ENCODE measurements at places on chromosomes 12 and 14. TPM values are rescaled to one million over a fixed set of nuclear protein-coding genes. Genes with fewer than 3 reads are reported as not detected.

DNA sequence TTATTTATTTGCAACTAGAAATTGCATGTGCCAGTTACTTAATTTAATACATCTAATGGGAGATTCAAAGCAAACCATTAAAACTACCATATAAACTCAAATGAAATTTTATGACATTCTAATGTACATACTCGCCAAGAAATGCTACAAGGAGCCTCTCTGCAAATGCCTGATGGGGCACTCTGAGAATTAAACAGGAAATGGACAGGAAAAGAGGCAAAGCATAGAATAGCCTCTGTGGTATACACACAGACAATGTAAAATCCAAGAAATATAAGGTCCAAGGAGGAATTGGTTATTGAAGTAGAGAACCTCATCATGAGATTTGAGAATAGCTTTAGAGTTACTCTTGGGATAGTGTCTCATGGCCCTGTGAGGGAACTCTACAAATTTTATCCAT, 41.2 kb downstream of the RAB21 start:
- no peak for DNase-seq
- no peak overlapping the region for H3K4me3 ChIP-seq
- no peak overlapping the region for H3K27ac ChIP-seq
- no peaks in the 10 kb centered on the region for H3K27me3 ChIP-seq
- H3K36me3 ChIP-seq: no peaks in the 10 kb centered on the region
- H3K4me1 ChIP-seq: no peaks in the 10 kb centered on the region

DNA sequence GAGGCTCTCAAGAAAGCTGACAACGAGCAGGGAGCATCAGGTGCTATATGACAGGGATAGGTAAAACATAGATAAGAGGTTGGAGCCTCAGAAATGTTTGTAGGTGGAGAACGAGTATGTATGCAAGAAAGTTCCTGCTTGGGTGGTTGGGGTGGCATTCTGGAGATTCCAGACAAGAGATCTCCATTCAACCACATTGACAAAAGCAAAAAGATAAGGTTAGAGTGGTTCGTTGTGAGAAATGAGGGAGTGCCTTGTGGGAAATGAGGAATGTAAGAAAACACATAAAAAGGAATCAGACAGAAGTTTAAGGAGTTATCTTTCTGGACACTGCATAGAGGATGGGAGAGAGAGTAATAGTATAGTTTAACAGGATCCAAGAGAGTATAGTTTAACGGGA, 290.3 kb downstream of the DPF3 start:
- DNase-seq: no peak
- no peaks in the 10 kb centered on the region for H3K36me3 ChIP-seq
- H3K4me3 ChIP-seq: no peak overlapping the region
- H3K27ac ChIP-seq: no peak overlapping the region
- H3K27me3 ChIP-seq: peaks cover 33% of the 10 kb centered on the region

Gene C12orf54
- not detected for total RNA-seq

DNA sequence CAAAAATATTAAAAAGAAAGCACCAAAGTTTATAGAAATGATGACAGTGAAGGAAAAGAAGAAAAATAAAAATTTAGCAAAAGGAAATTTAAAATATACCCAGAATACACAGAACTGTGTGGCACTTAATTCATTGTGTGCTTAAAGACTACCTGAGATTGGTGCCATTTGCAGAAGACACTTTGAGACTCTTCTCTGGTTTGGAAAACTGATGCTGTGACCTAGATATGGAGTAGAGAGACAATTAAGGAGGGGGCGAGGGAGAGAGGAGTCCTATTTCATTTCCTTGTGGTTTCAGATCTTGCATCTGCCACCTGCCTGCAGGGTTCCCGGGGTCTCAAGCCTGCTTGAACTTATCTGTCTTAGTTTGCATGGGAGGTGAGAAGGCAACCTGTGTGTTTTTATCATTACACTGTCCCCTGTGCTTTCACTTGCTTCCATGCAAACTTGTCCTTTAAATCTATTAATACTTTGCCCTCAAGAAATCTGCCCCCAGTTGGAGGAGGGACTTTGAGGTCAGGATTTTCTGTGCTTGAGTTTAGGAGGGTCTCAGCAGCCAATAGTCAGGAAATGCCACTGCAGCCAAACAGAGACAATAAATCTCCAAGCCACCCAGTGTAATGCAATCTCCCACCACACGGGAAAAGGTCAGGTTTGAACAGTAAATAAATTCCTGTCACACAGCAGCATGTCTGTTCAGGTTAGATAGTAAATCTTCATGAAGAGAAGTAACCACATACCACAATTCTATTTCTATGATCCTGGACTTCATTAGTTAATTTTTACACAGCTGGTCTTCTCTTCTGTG, 119.4 kb downstream of the CAND1 start:
- H3K27me3 ChIP-seq: no peaks in the 10 kb centered on the region
- DNase-seq: no peak
- no peaks in the 10 kb centered on the region for H3K4me1 ChIP-seq
- no peak overlapping the region for H3K4me3 ChIP-seq
- no peaks in the 10 kb centered on the region for H3K36me3 ChIP-seq

GRCh38 chr14:74161526-74162158, 76.9 kb downstream of the LIN52 start:
- no peak overlapping the region for H3K4me3 ChIP-seq
- no peak for DNase-seq
- peaks cover 4% of the 10 kb centered on the region for H3K36me3 ChIP-seq
- no peaks in the 10 kb centered on the region for H3K27me3 ChIP-seq
- no peak overlapping the region for H3K27ac ChIP-seq

- H3K4me1 ChIP-seq: no peaks in the 10 kb centered on the region
- H3K27ac ChIP-seq: no peak overlapping the region
- no peak overlapping the region for H3K4me3 ChIP-seq
- no peaks in the 10 kb centered on the region for H3K36me3 ChIP-seq
Observed at GRCh38 chr14:59091976-59092375, 96.5 kb upstream of the DAAM1 start.

Data from activated naive CD8-positive, alpha-beta T cell treated with anti-CD3 and anti-CD28 coated beads, Interleukin-2, amount 10 ng/mL, durations not matched to agents 7 days and 5 days (primary cell).